ENCODE measurements at places on chromosomes 5 and 9.

DNA sequence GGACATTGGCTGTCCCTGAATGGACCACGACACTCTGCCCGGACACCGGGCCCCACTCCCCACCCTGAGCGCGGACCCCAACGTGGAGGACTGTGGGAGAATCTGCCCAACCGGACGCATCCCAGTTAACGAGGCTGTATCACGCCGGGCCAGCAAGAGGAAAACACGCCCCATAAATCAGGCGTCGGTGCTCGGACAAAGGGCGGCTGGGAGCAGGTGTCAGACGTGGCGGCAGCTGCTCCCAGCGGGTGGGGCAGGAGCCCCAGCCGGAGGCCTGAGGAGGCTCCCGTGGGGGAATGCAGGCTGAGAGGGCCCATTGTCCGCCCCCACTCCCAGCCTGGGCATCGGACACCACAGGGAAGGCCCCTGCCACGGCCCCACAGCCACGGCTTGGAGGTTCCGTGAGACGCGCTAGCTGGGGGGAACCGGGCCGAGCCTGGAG, 19.2 kb downstream of the NOTCH1 start:
- DNase-seq: no peak

DNA sequence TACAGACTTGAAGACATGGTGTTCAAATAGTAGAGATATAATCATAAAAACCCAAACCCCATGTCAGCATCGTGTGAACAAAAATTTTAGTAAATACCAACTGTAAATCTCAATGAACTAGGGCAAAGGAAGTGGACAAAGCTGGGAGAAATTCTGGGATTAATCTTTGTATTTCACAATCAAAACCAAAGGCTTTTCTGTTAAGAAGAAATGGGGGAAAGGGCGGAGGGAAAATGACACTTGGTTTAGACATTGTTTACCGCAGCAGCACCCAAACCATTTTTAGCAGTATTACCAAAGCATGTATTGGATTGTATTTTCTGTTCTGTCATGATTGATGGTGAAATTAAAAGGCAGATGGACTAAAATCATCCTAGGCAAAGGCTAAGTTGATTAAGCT, 134.2 kb upstream of the PRSS3 start:
- no peak for DNase-seq

- no peak for DNase-seq
These were observed 28.4 kb upstream of the TLE1 start for GRCh38 chr9:81717747-81718077.

DNA sequence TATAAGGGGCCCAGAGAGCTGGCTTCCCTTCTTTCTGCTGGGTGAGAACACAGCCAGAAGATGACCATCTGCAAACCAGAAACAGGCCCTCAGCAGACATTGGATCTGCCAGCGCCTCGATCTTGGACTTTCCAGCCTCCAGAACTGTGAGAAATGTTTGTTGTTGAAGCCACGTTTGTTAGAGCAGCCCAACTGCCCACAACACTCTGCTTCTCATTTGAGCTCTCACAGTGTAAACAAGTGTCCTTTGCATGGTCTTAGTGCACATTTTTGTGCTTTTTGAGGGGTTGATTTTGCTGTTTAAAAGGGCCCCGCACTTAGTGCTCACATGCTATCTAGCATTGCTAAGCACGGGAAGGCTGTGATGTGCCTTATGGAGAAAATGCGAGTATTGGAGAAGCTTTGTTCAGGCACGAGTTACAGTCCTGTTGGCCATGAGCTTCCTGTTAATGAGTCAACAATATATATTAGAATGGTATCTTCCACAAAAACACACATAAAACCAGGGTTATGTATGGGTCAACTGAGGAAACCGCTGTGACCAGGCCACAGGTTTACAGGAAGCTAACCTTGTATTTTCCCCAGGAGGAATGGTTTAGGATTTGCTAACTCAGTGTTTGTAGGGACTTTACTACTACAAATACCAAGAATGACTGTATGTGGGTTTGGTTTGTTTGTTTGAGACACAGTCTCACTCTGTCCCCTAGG, 11.9 kb downstream of the CMBL start:
- DNase-seq: no peak

GRCh38 chr5:116216246-116216645, 131.4 kb downstream of the COMMD10 start:
- DNase-seq: no peak

GRCh38 chr5:40291338-40291737, 388.4 kb upstream of the PTGER4 start:
- no peak for DNase-seq

GRCh38 chr5:134106991-134107701, 7.3 kb upstream of the TCF7 start:
- no peak for DNase-seq

DNA sequence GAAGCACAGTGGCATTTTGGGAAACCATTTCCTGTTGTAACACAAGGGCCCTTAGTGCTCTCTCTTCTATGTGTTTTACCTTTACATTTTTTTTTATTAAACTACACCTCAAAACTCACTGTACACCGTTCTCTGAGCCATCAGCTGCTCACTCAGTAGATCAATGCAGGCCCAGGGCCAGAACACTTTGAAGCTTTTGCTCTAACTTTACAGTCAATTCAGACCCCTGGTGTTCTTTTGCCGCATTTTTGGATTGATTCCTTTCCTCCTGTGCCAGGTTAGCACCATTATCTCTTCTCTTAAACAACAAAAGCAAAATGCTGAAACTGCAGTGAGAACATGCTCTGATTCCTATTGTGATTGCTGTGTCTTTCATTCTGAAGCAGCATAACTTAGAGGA, 269.8 kb upstream of the RGMB start:
- DNase-seq: no peak

- no peak for DNase-seq
These were observed 182.9 kb upstream of the RIOK2 start for GRCh38 chr5:97365918-97366317.

GRCh38 chr9:90801973-90802322, 329 bp downstream of the SYK start:
- no peak for DNase-seq

DNA sequence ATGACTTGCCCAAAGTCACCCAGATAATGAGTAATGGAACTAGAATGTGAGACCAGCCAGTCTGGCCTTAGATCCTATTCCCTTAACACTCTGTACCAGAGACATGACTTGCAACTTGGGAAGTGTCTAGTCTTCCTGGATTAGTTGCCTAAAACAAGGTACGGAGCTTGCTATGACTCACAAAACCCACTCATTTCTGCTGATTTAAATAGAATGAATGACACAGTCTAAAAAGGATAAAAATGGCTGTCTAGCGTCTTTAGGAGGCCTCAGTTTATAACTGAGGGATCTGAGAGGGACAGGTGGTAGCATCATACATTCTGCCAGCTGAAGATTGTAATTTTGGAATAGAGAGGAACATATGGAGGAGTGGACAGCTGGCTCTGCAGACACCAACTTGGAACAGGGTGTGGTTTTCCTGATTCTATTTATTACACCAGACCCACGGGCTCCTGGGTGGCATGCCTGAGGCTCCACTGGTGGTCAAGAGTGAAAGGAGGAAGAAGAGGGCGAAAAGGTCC, 62.7 kb downstream of the ABLIM3 start:
- DNase-seq: no peak

- no peak for DNase-seq
These were observed 14.9 kb upstream of the DELE1 start for GRCh38 chr5:141908796-141909195.

DNA sequence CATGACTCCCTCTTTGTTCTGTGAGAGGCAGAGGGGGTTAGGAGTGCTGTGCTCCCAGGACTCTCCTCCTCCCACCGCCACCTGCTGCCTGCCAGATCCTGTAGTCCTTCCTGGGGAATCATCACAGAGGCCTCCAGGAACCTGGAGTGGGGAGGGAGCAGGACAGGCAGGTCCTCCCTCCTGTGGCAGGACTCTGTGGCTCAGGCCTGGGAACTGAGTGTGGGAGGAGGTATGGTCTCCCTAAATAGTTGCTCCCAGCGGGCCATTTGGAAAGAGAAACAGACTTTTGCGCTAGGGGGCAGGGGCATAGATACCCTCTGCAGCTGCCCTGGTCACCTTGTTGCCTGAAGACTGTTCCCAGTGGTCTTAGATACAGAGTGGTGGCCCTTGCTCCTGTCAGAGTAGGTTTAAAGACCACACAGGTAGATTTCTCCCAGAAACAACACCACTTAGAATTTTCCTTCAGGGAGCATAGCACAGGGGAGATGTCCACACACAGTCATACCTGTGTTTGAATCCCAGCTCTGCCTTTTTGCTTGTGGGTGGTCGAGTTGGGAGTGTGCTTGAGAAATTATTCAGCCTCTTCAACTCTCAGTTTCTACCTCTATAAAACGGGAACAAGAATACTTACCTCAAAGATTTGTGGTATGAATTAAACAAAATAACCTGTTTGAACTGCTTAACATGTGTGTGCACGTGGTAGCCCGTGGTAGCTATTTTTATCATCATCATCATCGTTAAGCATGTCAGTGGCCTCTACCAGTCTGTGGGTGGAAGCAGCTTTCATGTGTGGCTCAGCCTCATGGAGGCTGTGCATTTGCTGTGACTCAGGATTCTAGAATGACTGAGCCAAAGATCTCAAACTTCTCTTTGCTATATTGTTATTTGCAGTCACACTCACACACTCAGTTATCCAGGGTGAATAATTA, 55.8 kb downstream of the SLC22A5 start:
- DNase-seq: peak; percentile 76

GRCh38 chr5:10793785-10794184, 32.8 kb upstream of the DAP start:
- DNase-seq: no peak

GRCh38 chr5:125865166-125865815, 557.9 kb upstream of the GRAMD2B start:
- DNase-seq: no peak

DNA sequence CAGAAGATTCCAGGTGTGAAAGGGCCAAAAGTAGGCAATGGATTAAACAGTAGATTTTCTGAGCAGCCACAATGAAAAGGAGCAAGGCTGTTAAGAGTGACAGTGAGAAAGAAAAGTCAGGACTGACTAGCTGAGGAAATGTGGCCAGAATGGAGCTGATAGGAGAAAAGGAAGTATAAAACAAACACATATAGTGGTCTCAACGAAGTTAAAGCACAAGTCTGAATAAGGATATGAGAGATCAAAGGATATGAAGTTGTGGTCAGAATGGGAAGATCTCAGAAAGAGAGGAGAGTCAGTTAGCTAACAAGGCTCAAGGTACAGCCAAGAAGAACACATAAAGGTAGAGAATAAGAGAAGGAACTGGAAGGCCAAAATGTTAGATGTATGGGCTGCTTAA, 39.9 kb downstream of the FNIP1 start:
- DNase-seq: no peak

GRCh38 chr5:151476016-151476415, 28.6 kb downstream of the SLC36A1 start:
- DNase-seq: no peak
